ENCODE measurements at places on chromosomes 5 and 9. TPM values are rescaled to one million over a fixed set of nuclear protein-coding genes. Genes with fewer than 3 reads are reported as not detected.

The RALGDS gene
- 114 TPM for total RNA-seq

DNA sequence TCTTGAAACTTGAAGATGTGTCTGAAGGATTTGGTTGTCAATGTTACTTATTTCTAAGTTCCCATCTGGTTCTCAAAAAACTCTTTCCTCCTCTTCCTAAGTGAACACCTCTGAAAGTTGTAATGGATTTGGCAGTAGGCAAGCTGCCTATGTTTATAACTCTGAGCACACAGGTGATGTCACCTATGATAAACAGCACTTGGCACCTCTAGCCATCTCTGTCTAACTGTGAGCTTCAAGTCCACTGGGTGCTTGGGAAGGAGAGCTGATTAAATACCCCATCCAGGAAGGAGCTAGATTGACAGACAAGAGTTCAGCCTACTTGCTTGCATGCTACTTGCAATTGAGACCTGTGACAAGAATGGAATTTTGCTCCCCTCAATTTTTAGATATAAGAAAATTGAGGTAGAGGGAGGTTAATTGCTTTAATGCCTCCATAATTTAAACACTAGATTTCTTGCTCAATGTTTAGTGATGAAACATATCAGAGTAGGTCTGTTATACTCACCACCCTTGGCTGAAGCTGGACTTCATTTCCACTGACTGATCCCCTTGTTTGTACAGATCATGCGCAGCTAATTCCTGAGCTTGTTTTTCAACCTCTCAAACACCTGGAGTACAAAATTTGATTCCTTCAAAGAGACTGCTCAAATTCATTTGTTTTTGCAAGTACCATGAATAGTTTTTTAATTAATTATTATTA is 49.9 kb downstream of the PDE4D start:
- DNase-seq = no peak

DNA sequence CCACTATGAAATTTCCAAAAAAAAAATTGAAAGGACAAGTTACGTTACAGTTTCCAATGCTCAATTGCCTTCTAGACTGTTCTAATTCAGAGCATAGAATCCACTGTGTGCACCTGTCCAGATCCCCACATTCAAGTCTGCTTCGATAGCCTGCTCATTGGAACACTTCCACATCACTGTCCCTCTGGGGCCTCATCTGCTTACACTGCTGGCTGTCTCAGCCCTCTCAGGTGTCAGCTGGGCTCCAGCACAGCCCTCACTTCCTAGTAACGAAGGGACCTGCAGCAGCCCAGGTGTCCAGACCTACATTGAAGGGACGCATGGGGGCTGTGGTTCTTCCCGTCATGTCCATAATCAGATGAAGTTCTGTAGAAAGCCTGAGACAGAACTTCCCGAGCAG is 94.3 kb upstream of the EMB start:
- no peak for DNase-seq

DNA sequence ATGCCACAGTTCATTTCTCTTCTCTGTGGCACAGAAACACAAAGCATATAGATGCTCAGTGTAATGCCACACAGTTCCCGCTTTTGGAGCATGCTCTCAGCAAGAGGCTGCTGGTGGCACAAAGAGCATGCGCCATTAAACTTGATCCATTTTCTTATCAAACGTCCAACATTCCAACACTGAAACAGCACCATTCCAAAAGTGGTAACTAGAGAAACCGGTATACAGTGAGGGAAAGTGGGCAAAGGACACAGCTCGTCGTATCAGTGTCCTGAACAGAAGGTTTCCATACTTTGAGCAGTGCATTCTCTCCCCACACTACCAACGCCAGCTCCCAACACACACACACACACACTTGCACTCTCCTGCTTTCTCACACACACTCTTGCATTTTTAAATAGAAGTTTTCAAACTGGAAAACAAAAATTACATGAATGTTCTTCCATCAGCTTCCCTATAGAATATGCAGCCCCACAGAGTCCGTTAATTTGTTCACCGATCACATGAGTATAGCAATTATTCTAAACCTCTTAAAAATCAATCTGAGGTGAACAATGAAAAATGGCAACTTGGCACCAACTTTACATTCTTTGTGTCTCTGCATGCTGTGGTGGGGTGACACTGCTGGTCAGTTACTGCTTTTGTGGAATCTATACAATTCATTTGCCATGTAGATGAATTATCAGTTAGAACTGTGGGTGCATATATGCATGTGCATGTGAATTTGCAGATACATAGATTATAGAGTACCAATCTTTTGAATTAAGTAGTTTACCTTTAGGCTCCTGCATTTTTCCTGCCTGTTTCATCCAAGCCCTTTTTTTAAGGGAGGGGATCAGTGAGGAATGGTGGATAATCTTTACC is 5.7 kb downstream of the NFIB start:
- no peak for DNase-seq

DNA sequence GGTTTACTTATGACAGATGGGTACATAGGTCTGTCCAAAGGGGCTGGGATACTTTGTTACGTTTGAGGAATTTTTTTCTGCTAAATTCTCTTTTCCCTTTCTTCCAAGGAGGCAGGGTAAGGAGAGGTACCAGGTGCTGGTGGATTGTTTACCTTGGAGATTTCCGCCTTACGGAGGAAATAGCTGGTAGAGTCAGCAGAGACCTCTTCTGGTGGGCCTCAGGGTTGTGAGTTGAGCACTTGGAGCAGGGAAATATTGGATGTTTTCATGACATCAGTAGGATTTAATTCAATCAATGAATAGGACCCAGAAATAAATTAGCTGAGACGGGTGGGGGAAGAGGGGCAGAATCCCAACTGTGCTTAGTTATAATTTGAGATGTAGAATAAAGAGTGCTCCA is 60.0 kb upstream of the TAF11L2 start:
- DNase-seq = no peak

DNA sequence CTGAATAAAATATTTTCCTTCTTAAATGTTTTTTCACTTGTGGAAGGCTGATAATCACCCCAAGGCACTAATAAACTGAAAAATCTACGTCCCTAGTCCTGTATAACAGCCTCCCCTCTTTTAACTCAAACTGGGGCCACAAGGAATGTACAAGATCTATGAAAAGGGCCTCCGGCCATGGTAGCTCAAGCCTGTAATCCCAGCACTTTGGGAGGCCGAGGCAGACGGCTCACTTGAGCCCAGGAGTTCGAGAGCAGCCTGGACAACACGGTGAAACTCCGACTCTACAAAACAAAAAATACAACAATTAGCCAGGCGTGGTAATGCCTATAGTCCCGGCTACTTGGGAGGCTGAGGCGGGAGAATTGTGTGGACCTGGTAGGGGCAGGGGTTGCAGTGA is 23.6 kb downstream of the RNF145 start:
- DNase-seq = no peak

GRCh38 chr9:32387256-32387655 is 2.8 kb downstream of the ACO1 start:
- no peak for DNase-seq

DNA sequence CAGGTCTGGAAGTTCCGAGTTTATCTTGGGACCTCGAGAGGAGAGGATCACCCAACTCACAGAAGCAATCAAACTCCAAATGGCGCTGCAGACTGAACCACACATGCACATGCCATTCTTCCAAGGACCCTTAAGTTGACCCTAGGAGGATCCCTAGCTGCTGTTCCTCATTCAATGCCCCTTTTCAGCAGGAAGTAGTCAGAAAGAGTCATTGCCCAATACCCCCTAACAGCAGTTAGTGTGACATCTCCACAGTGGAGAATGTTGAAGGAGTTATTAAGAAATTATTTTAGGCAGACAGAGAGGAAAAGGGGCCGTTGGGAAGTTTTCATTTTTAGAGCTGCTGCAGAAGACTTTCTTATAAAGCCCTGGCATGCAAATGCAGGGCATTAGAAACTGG is 229.9 kb upstream of the DAB2 start:
- no peak for DNase-seq

- no peak for DNase-seq
These were observed 60.6 kb downstream of the CYFIP2 start for GRCh38 chr5:157326440-157327005.
